Inflammatory macrophage (primary cell): ENCODE measurements at places on chromosomes 7 and 10.

- DNase-seq = no peak
Observed at GRCh38 chr10:52639652-52640051, 132.9 kb downstream of the MBL2 start.

DNA sequence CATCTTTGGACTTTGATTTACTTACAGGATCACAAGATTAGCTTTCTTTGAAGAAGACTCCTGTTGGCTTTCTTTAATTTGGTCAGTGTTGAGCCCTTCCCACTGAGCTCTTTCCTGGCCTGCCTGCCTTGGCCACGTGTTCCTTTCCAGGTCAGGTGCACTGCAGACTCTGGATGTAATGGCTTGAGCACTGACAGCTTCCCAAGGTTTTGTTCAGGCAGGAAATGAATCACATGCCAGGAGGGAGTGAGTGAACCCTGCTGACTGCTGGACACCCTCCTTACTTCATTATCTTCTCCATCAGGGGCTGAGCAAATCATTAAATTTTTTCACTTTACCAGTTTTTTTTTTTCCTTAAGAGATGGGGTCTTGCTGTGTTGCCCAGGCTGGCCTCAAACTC, 29.8 kb downstream of the SNX10 start:
- DNase-seq = no peak

DNA sequence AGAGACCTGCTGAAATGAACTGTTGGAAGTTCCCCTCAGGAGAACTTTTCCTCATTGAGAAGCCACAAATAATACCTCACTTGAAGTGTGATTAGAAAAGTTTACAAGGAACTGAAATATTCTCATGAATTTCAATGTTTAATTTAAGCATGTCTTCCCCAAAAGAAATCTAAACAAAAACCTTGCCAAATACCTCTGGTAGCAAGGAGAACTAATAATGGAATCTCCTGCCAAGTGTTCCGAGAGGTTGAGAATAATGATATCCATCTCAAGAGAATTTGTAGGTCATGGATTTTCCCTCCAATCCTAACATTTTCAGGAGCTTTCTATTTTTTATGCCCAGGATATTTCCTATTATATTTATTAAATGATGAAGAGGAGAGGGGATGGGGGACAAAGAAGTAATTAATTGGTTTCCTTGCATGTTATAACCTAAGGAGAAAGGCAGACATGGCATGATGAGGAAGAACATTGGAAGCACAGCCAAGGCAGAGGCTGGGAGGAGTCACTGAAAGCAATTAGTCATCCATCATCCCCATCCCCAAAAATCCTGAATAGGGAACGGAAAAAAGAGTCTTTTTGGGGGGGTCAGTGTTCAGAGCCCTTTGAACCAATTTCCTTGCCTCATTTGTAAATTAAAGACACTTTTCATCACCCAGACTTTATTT, 93.6 kb upstream of the IL6 start:
- no peak for DNase-seq

DNA sequence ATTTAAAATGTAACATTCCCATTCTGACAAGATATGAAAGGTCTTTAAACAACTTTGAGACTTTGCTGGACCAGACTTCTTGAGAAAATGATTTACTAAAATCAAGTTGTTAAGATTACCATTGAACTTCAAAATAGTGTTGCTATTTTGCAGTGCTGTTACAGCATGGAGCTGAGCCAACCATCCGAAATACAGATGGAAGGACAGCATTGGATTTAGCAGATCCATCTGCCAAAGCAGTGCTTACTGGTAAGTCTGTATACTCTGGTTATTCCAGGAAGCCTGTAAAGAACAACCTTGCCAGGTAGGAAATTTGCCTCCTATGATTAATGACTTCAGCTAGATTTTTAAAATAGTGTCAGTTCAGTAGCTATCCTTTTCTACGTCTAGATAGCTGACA, 18.8 kb downstream of the TNKS2 start:
- no peak for DNase-seq

- no peak for DNase-seq
Observed at GRCh38 chr10:11303361-11304170, 285.9 kb downstream of the CELF2 start.

DNA sequence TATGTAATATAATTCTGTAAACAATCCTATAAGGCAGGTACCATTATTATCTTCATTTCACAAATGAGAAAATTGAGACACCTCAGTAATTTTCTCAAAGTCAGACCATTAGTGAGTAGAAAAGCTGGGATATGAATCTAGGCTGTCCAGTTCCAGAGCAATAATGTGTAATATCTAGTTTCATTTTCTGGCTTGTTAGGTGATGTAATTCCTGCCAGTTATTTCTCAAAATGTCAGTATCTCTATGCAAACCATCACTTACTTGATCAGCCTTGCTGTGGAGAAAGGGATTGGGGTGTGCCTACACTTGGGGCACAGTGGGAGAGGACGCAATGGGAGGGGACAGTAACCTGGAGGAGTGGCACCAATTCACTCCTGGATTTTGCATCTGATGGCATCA, 157.5 kb downstream of the LYZL1 start:
- DNase-seq = peak; percentile 39

DNA sequence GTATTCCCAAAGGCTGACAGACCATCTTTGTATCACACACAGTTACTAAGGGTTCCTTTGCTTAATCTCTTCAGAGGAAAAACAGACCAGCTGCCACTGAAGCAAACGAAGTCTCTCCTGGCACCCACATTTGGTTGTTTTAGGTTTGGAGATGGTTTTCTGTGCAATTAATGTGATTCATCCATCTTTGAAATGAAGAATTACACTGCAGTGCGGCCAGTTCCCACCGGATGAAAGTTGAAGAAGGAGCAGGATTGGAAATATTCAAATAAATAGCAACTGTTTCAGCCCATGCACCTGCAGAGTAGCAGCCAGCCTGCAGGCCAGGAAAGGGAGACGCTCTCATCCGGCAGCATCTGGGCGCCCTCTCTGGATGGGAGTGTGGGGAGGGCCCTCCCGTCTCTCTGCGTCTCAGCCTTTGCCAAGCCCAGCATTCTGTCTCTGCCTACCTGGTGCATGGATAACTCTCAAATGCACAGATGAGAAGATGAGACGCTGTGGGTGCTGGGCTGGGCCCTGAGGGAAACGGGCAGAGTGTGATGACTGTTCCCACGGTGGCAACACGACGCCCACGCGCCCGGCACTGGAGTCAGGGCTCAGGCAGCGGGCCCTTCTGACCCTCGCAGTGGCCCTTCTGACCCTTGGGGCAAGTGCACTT, 214.0 kb downstream of the PTPRN2 start:
- DNase-seq = no peak

DNA sequence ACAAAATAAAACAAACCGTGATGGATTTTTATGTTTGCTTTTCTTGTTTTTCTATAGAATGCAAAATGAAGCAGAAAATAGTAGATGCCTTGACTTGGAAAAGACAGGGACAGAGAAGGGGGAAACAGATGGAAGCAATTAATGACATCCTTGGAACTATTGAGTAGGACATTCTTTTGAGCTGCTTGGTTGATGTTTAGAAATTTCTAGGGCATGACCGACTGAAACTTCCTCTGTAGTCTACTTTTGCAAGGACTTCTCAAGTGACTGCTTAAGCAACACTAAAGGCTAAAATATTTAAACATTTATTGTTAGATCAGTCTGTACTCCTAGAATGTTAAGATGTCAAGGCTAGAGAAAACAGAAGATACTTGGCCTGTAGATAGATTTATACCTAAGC, 49.4 kb downstream of the VCL start:
- DNase-seq = peak; percentile 75
